ENCODE measurements at places on chromosomes 4 and X. TPM values are rescaled to one million over a fixed set of nuclear protein-coding genes. Genes with fewer than 3 reads are reported as not detected.

DNA sequence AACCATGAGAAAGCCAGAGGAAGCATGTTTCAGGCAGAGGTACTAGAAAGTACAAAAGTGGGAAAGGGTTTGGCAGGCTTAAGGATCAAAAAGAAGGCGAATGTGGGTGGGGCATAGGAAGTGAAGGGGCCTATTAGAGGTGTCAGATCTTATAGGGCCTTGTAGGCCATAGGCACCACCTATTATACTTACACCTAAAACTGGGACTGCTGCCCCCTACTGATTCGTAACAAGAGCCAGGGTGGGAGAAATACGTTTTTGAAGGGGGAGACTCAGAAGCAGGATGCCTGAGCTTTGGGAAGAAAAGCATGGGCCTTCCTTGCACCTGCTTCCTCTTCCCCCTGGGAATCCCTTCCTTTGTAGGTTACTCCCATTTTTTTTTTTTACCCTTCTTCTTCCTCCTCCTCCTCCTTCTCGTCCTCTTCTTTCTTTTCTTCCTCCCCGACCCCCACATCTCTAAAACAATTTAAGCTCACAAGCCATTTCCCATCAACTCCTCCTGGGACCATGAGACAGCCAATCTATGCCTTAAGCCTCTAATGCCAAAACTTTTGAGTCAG, 40.7 kb upstream of the GPC3 start:
- DNase-seq: no peak

The LINC00632 gene
- total RNA-seq: 0.33 TPM

The FAM9B gene
- total RNA-seq: 0.25 TPM

GRCh38 chr4:90792696-90793095, 665.5 kb downstream of the CCSER1 start:
- DNase-seq: no peak

GRCh38 chr4:53682196-53682595, 90.9 kb upstream of the LNX1 start:
- DNase-seq: no peak

The NSUN7 gene
- total RNA-seq: 4.5 TPM

The CHRNA9 gene
- total RNA-seq: not detected

DNA sequence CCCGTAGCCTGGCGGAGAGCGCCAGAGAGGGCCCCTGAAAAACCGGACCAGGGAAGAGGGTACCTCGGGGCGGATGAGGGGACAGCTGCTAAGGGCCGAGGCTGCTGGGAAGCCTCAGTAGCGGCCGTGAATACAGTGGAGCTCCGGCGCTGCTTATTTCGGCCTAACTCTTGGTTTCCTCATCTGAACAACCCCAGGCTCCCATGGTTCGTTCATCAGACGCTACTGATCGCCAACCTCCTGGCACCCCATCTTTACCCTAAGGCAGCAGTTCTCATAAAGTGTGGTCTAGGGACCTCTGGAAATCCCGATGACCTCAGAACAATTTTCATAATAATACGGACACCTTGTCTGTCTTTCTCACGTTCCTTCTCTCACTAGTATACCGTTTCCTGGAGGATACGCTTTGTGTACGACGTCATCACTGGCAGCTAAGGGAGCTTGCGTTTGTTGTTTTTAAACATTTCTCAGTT, 645 bp upstream of the RAB28 start:
- DNase-seq: no peak
